Effector memory CD8-positive, alpha-beta T cell (primary cell): ENCODE measurements at places on chromosomes 5 and 9.

- H3K36me3 ChIP-seq: peaks cover 41% of the 10 kb centered on the region
- no peaks in the 10 kb centered on the region for H3K27me3 ChIP-seq
- H3K4me3 ChIP-seq: no peak overlapping the region
- peaks cover 10% of the 10 kb centered on the region for H3K4me1 ChIP-seq
These were observed 71.8 kb downstream of the CAST start for GRCh38 chr5:96733771-96734500.

GRCh38 chr5:1262381-1262780 is 32.5 kb downstream of the TERT start:
- DNase-seq: no peak
- H3K4me3 ChIP-seq: no peak overlapping the region
- H3K4me1 ChIP-seq: no peaks in the 10 kb centered on the region
- peaks cover 23% of the 10 kb centered on the region for H3K27me3 ChIP-seq

GRCh38 chr5:37272511-37272910 is 23.3 kb upstream of the CPLANE1 start:
- H3K4me1 ChIP-seq: no peaks in the 10 kb centered on the region
- H3K4me3 ChIP-seq: no peak overlapping the region
- H3K27ac ChIP-seq: no peak overlapping the region
- no peak for DNase-seq
- H3K36me3 ChIP-seq: no peaks in the 10 kb centered on the region

DNA sequence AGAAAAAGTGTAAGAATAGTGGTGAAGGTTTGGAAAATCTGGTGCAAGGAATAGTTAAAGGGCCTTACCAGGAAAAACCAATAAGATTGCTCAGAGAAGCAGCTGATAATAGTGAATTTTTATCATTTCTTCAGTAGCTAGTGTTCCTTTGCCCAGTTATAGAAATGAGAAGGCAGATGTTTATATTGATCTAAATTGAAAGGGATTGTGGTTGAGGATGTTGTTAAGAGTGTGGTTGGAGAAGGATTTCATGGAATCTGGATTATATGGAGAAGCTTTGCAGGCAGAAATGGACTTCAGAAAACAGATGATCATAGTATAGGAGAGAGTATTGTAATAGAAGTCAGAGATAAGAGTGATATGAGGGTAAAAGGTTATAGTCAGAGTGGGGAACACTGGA is 102.6 kb downstream of the XRCC4 start:
- H3K27ac ChIP-seq: no peak overlapping the region
- no peak overlapping the region for H3K4me3 ChIP-seq
- DNase-seq: no peak
- no peaks in the 10 kb centered on the region for H3K36me3 ChIP-seq

GRCh38 chr9:4280605-4281004 is 19.3 kb downstream of the GLIS3 start:
- no peak overlapping the region for H3K4me3 ChIP-seq
- no peak for DNase-seq
- no peak overlapping the region for H3K27ac ChIP-seq
- H3K36me3 ChIP-seq: no peaks in the 10 kb centered on the region
- peaks cover 13% of the 10 kb centered on the region for H3K27me3 ChIP-seq
- H3K4me1 ChIP-seq: no peaks in the 10 kb centered on the region

DNA sequence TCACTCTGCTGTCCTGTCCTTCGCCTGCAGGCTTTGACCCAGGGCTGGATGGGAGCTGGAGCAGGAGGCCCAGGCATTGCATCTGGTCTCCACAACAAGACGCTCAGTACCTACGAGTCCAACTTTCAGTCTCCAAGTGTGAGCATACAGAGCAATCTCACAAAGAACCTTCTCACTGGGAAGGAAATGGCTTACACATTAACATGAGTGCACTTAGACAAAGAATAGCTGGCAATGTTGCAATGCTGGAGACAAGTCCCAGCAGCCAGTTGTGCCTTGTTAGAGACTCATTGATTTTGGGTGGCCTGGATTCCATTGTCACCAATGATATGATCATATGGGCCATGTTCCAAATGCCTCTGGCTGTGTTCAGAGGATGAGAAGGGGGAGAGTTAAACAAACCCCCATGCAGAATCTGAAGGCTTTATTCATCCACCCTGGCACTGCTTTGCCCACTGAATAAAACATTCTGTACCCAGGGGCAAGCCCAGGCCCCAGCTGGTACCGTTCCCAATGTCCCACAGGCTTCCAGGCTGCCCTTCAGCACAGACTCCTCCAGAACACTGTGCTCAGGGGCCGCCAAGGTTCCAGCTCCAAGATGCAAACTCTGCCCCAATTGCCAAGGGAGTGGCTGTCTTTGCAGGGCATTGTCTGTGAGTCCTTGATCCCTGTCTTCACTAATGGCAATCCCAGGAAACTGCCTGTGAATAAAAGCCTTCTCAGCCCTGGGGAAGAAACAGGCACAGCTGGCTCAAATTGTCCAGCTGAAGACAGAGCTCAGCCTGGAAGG is 185.5 kb downstream of the HSD17B3 start:
- H3K27ac ChIP-seq: peak overlapping the region; percentile 54
- no peak overlapping the region for H3K4me3 ChIP-seq
- no peak for DNase-seq
- peaks cover 35% of the 10 kb centered on the region for H3K27me3 ChIP-seq

- H3K36me3 ChIP-seq: peaks cover 25% of the 10 kb centered on the region
- H3K4me1 ChIP-seq: peaks cover 15% of the 10 kb centered on the region
- peak within 1 kb of the TSS; percentile 90 for H3K4me3 ChIP-seq
- no peaks in the 10 kb centered on the region for H3K27me3 ChIP-seq
These were observed at the start of gene PRXL2C for GRCh38 chr9:96655198-96655851. PRXL2C (minus strand) TSS chr9:96655317; CDS start chr9:96655281, 36 bp downstream.

GRCh38 chr9:6829536-6829935 is 71.8 kb downstream of the KDM4C start:
- H3K36me3 ChIP-seq: peaks cover 12% of the 10 kb centered on the region
- H3K27me3 ChIP-seq: no peaks in the 10 kb centered on the region
- no peak overlapping the region for H3K4me3 ChIP-seq
- no peak overlapping the region for H3K27ac ChIP-seq
- H3K4me1 ChIP-seq: peaks cover 13% of the 10 kb centered on the region

GRCh38 chr5:120016717-120017382 is 387.5 kb downstream of the FAM170A start:
- H3K4me1 ChIP-seq: no peaks in the 10 kb centered on the region
- DNase-seq: no peak
- no peaks in the 10 kb centered on the region for H3K36me3 ChIP-seq

DNA sequence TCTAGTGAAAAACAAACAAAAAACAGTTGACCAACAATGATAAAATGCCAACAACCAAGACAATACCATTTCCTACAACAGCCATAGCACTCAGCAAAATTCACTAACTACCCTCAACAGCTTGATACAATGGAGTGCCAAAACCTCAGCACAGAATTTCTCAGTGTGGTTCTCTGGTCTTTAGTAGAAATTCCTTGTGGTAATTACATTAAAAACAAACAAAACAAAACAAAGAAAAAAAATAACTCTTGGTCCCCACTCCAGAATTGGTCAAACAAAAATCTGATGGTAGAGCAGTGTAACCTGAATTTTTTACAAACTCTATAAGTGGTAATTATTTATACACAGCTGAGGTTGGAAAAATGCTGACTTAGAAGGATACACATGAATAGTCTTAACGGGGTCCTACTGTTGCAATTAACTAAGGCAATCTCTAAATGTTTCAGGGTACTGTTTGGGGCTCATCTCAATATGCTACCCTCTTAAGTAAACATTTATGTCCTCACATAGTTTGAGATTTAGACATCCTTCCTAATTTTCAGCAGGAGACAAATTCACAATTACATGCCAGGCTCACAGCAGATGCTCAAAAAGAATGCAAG is 13.8 kb downstream of the CSNK1A1 start:
- H3K27ac ChIP-seq: no peak overlapping the region
- H3K36me3 ChIP-seq: peaks cover 44% of the 10 kb centered on the region
- H3K4me1 ChIP-seq: peaks cover 48% of the 10 kb centered on the region
- H3K27me3 ChIP-seq: no peaks in the 10 kb centered on the region
- no peak for DNase-seq

DNA sequence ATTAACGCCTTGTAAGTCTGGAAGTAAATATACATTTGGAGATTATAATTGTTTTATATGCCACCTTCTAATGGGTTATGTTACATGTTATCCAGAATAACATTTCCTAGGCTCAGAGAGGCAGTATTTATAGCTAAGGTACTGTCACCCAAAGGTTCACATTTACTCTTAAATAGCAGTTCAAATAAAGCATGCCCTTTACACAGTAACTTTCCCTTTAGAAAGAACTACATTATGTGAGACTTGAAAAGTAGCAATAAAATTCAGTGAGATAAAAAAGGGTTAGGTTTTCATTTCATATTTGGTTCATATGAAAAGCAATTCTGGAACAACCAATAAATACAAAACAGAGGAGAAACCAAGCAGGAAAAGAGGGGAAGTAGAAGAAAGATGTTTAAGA is 35.1 kb downstream of the SKIC3 start:
- H3K4me1 ChIP-seq: no peaks in the 10 kb centered on the region
- H3K36me3 ChIP-seq: peaks cover 64% of the 10 kb centered on the region
- no peaks in the 10 kb centered on the region for H3K27me3 ChIP-seq
- H3K4me3 ChIP-seq: no peak overlapping the region

DNA sequence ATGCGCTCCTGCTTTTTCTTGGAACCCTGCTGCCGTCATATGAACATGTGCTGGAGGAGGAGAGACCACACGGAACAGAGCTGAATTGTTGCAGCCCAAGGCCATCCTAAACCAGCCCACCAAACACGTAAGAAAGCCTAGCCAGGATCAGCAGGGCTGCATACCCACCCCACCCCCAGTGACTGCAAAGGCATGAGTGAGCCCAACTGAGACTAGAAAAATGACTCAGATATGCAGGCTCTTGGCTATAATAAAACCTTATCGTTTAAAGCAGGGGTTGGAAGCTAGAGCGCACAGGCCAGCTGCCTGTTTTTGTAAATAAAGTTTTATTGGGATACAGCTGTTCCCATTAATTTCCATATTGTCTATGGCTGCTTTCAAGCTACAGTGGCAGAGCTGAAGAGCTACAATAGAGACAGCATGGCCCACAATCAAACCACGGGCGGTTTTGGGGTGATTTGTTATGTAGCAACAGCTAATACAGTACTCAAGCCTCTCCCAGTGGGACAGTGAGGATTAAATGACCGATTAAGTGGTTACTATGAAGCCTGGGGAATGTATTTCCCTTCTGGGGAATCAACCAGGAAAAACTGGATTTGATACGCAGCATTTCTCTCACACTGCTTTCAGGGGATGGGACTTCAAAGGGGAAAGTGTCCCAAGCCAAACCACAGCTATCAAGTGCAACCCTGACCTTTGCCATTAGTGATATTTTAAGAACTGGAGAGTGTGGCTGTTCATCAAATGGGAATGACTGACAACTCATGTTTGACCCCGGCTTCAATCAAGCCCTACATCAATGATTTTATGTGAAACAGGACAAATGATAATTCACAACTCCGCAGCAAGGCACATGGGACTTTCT is 6.3 kb downstream of the SHB start:
- no peak overlapping the region for H3K27ac ChIP-seq
- peaks cover 19% of the 10 kb centered on the region for H3K27me3 ChIP-seq
- no peak overlapping the region for H3K4me3 ChIP-seq
- no peak for DNase-seq
- peaks cover 13% of the 10 kb centered on the region for H3K4me1 ChIP-seq
- peaks cover 4% of the 10 kb centered on the region for H3K36me3 ChIP-seq

GRCh38 chr5:60586307-60586901 is 113.6 kb downstream of the DEPDC1B start:
- no peaks in the 10 kb centered on the region for H3K27me3 ChIP-seq
- no peak for DNase-seq
- no peak overlapping the region for H3K27ac ChIP-seq
- H3K4me1 ChIP-seq: no peaks in the 10 kb centered on the region
- no peak overlapping the region for H3K4me3 ChIP-seq

DNA sequence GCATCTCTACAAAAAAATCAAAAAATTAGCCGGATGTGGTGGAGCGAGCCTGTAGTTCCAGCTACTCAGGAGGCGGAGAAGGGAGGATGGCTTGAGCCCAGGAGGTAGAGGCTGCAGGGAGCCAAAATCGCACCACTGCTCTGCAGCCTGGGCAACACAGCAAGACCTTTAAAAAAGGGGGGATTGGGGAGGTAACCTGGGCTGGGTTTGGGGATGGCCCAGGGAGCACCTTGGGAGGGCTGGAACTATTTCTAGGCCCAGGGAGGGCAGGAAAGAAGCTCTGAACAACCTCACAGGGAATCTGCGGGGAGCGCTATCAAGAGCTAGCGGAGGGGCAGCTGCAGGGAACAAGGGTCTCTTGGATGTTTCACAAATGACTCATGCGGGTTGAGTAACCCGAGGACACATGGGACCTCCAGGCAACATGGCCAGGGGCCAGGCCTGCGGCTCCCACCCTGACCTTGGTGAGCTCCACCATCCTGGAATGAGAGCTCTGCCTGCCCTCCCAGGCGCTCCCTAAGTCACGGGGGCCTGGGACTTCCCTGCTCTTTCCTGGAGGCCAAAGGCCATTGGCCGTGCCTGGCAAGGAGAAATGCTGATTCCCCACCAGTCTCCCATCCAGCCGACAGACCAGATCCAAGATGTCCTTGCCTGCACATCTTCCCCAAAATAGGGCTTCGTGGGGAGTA is 23.4 kb downstream of the SARDH start:
- peaks cover 3% of the 10 kb centered on the region for H3K36me3 ChIP-seq
- peaks cover 10% of the 10 kb centered on the region for H3K27me3 ChIP-seq
- H3K4me1 ChIP-seq: no peaks in the 10 kb centered on the region
- H3K4me3 ChIP-seq: no peak overlapping the region
- DNase-seq: no peak

GRCh38 chr5:20335978-20336377 is 348.0 kb upstream of the CDH18 start:
- H3K4me1 ChIP-seq: no peaks in the 10 kb centered on the region
- H3K27ac ChIP-seq: no peak overlapping the region
- no peak overlapping the region for H3K4me3 ChIP-seq
- no peaks in the 10 kb centered on the region for H3K27me3 ChIP-seq

DNA sequence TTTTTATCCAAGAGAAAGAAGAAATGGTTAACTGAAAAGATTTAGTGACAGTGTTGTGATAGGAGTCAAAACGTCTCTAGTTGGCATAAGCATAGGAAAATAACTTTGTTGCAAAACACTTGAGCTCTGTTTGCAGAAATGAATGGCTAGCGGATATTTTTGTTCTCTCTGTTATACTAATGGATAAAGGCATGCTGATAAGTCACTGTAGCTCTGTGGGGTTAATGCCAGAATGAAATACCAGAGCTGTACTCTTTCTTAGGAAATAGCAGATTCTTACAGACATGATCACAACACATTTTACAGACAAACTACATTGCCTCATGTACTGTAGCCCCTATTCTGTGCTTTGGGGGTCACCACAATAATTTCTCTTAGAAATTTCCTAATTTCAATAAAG is 202.8 kb downstream of the DMRTA1 start:
- H3K4me1 ChIP-seq: no peaks in the 10 kb centered on the region
- no peak overlapping the region for H3K27ac ChIP-seq
- H3K27me3 ChIP-seq: no peaks in the 10 kb centered on the region
- no peaks in the 10 kb centered on the region for H3K36me3 ChIP-seq
